ENCODE measurements at places on chromosomes 5 and 9. TPM values are rescaled to one million over a fixed set of nuclear protein-coding genes. Genes with fewer than 3 reads are reported as not detected.

GRCh38 chr9:135223831-135224230, 136.4 kb downstream of the OLFM1 start:
- no peak for DNase-seq

GRCh38 chr5:139863361-139863760, 67.8 kb downstream of the PSD2 start:
- no peak for DNase-seq

Gene CFAP77
- polyA plus RNA-seq, result not detected

Gene PLAC8L1
- polyA plus RNA-seq, result not detected

Gene KLF9
- polyA plus RNA-seq, result 8.3 TPM

- DNase-seq, result peak; percentile 77
These were observed 25.8 kb downstream of the FPGS start for GRCh38 chr9:127828262-127829031.

DNA sequence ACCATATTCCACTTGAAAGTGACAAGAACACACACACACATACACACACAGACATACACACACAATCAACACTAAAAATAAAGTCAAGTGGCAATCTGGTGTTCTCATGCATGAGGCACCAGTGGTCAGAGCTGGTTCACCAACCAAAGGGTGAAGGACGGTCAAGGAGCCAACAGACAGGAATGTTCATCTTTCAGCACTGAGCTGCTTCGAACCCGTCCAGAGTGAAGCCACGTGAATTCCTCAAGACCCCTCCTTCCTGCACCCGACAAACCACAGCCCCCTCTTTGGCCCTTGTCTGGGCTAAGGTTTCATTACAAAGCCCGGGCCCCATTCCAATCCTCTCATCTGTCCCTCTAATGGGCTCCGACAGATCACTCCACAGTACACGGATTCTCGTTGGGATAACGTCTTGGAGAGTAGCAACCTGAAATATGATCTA, 84.5 kb upstream of the SMIM23 start:
- DNase-seq, result no peak

GRCh38 chr9:111953444-111953843, 56.8 kb downstream of the UGCG start:
- DNase-seq, result no peak

DNA sequence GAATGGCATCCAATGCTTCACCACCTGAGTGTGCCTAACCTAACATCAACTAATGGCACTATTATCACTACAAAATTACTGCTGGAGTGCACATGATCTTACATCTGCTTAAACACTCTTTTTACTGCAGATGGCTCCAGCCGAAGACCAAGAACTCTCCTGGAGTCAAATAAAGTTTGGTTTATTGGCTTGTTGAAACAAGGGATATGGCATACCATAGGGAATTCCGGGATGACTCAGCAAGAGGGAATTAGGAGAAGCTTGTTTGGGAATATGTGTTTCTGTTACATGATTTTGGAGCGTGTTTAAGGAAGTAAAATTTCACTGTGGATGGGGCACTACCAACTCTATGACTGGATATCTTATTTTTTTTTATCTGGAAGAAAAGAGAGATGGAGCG, 872.6 kb downstream of the DTWD2 start:
- no peak for DNase-seq

- DNase-seq, result peak; percentile 40
These were observed at the start of gene SEPTIN8 for GRCh38 chr5:132777209-132778069. Gene SEPTIN8 (minus strand): TSS chr5:132777239. CDS start chr5:132777137, 102 bp downstream.

DNA sequence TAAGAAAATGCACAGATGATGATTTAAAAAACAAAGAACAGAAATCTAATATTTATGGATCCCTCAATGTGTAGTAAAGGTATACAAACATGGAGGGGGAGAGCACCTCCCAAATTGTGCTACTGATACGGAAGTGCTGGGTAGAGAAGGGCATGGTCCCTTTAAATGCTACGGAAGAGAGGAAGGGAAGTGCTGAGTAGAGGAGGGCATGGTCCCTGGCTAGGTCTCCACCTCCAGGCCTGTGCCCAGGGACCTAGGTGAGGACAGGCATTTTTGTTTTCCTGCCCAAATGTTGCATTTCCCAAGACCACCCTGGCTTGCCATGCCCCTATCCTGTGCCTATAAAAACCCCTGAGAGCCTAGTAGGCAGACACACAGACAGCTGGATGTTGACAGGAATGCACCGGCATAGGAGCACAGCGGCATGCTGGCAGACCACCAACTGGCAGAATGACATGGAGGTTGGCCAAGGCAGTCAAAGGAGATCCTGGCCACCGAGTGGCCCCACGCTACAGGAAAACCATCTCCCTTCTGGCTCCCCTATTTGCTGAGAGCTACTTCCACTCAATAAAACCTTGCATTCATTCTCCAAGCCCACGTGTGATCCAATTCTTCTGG, 62.1 kb upstream of the SPDL1 start:
- peak; percentile 23 for DNase-seq

GRCh38 chr5:67233075-67233474, 36.5 kb upstream of the CD180 start:
- peak; percentile 54 for DNase-seq

Gene SPATA9
- 0.75 TPM for polyA plus RNA-seq

DNA sequence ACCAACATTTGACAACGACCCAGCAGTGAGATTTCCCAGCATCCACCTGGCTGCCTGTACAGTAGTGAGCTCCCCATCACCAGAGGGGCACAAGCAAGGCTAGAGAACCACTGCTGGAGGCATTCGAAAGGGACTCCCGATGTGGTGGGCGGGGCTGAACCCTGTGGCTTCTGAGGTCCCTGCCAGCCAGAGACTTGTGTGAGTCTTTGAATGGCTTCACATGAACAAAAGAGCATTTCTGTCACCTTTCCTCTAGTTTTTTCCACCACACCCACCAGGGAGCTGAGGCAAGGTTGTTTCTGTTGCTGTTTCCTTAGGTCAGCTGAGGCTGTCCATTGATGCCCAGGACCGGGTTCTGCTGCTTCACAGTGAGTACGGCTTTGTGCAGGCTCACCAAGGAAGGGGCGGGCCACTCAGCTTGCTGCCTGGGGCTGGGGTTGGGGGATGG, 15.7 kb downstream of the RGS3 start:
- no peak for DNase-seq

DNA sequence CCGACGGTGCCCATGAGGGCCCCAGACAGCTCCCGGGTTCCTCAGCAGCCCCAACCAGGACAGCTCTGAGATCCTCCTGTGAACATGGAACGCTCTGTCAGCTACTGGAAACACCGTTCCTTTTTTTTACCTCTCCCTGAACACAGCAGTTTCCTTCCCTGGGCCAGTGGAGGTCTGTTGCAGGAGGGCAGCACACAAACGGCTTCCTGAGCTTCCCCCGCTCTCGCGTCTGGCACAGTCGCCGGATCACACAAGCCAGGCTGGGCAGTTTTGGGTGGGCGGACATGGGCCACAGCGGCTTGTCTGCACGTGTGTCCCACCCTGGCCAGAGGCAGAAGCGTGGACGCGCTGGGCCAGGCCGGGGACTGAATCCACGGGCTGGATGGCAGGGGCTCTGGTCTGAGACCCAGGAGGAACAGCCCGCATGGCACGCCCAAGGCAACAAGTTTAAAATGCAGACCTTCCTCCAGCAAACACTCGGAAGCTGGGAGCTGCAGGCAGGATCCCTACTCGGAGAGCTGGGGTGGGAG, 106.8 kb upstream of the SARDH start:
- no peak for DNase-seq

GRCh38 chr9:120587328-120587727, 7.4 kb upstream of the CDK5RAP2 start:
- no peak for DNase-seq

DNA sequence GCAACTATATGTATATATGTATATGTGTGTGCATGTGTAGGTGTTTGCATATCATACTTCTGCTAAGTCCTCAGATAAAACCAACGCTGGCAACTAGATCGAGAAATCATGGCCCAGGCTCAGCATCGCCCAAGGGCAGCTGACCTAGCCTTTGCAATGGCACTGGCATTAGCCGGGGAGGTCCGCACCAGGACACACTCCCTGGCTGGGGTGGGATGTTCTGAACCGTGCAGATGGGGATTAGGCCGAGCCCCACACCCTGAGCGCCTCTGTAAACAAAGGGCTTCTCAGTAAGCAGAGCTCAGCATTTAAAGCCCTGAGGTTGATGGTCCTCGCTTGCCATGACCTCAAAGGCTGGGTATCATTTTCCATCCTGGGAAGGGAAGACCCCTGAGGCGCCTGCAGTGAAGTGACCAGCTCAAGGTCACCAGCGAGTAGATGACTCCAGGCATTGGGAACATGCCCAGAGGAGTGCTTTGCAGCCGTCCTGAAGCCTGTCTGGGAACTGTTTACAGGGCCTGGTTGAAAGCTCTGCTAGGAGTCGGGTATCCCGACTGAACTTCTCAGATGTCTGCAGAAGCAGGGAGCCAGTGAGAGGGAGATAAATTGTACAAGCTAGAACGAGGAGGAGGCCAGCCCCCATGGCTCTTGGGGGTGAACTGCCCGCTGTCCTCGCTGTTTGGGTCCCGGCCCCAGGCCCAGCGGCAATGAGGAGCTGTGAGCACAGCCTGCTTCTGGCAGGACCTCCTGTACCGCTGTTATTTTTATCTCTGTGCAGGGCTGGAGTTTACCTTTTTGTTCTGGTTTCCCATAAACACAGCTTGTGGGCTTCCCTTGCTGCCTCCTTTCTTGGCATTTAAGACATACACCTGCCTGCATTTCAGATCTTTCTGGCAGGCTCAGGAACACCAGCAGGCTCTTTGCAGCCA, 18.4 kb downstream of the GADD45G start:
- DNase-seq, result no peak

- DNase-seq, result no peak
These were observed 218.5 kb upstream of the SLC30A5 start for GRCh38 chr5:68875351-68875750.

GRCh38 chr5:112407666-112408065, 11.4 kb downstream of the EPB41L4A start:
- no peak for DNase-seq

Gene TPRN
- polyA plus RNA-seq, result 2.3 TPM

- DNase-seq, result no peak
These were observed 214.5 kb downstream of the ATP10B start for GRCh38 chr5:160637357-160638090.

GRCh38 chr9:99848447-99848846, 26.8 kb downstream of the NR4A3 start:
- no peak for DNase-seq

GRCh38 chr5:150676578-150676977, 15.5 kb downstream of the MYOZ3 start:
- no peak for DNase-seq

DNA sequence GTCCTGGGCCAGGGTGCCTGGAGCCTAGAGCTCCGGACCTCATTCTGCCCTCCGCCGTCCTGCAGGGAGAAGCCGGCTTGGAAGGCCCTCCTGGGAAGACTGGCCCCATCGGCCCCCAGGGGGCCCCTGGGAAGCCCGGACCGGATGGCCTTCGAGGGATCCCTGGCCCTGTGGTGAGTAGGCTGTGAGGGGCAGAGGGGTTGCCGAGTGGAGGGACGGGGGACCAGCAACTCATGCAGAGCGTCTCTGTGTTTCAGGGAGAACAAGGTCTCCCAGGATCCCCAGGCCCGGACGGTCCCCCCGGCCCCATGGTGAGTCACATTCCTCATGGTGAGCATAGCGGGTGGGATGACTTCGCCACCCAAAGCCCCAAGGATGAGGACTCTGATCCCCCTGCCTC, 62.0 kb upstream of the FCN2 start:
- DNase-seq, result no peak

Gene RASGRF2
- 3.5 TPM for polyA plus RNA-seq

GRCh38 chr5:56517011-56517416, 283.9 kb upstream of the ANKRD55 start:
- DNase-seq, result no peak

- DNase-seq, result no peak
These were observed 28.9 kb downstream of the CDH9 start for GRCh38 chr5:27009540-27009915.

DNA sequence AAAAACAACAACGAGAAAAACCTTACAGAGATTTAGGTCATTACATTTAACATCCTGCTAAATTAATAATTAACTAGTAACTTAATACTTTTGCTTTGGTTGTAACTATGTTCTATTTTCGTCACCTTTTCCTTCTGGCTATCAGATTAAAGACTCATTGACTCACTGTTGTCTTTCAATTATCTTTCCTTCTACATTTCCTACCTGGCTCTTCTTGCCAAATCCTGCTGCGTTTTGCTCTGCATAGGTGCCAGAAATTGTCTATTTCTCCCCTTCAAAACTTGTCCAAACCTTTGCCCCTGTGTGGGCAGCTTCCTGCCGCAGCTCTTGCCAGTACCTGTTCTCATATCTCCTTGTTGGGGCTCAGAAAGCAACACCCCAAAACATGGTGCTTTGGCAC, 235.5 kb upstream of the ZNF608 start:
- no peak for DNase-seq

Gene LAMC3
- polyA plus RNA-seq, result 1.4 TPM

Gene IL7R
- 195 TPM for polyA plus RNA-seq

Gene IL3
- polyA plus RNA-seq, result not detected

GRCh38 chr5:132270706-132271105, 13.2 kb downstream of the PDLIM4 start:
- no peak for DNase-seq

DNA sequence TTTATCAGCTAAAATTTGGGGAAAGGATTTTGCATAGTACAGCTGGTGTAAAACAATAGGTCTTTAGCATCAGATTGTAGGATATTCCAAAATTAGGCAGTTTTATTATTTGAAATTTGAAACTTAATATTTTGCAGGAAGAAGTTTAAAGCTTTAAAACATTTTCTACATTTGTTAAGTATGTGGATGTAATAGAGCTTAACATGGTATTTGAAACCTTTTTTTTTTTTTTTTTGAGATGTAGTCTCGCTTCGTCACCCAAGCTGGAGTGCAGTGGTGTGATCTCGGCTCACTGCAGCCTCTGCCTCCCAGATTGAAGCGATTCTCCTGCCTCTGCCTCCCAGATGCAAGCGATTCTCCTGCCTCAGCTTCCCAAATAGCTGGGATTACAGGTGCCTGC, 2.9 kb downstream of the DENND4C start:
- no peak for DNase-seq

DNA sequence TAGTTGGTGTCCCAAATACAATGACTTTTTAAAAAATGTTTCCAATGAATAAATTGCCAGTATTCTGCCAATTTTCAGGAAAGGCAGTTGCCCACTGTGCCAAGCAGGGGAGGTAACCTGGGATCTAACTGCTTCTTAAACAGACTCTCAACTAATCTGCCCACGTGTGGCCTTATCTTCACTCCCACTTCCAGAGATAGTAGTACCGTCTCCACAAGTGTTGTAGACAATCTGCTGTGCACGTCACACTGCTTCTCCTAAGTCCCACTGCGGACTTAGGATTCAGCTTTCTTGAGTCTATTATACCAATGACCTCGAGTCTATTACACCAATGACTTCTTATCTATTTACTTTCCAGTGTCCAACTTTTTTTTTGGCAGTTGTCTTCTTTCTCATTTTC, 21.2 kb downstream of the POU4F3 start:
- DNase-seq, result no peak

Data from fibroblast of lung (primary cell).